Activated CD8-positive, alpha-beta memory T cell treated with anti-CD3 and anti-CD28 coated beads for 48 hours (primary cell): ENCODE measurements at places on chromosomes 5 and 9.

- DNase-seq, result no peak
These were observed 49.7 kb upstream of the FNIP1 start for GRCh38 chr5:131846536-131846935.

DNA sequence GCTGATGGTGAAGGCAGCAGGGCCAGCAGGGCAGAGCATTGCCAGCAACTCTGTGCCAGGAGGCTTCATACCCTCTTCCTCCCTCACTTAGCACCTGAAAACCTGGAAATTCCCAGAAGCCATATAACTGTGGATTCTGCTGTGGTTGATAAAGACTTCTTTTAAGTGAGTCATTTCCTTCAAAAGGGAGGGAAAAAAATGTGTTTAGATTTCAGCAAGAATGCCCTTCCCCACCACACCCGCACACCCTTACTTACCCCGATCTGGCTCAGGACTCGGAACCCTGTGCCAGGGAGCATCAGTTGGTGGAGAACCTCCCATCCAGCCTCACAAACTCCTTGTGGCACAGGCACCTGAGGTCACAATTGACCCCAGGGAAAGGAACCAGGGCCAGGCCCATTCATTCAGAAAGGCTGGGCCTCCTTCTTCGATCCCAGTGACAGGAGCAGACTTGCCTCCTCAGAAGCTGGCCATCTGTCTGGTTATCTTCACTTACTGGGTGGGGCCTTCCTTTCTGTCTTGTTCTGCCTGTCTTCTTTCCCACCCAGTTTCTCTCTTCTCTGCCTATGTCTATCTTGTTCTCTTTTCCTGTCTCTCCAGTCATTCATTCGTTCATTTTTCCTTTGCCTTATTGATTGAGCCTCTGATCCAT, 62.6 kb downstream of the PLAC8L1 start:
- DNase-seq, result no peak

- no peak for DNase-seq
These were observed 20.8 kb downstream of the DCANP1 start for GRCh38 chr5:135426102-135427082.

DNA sequence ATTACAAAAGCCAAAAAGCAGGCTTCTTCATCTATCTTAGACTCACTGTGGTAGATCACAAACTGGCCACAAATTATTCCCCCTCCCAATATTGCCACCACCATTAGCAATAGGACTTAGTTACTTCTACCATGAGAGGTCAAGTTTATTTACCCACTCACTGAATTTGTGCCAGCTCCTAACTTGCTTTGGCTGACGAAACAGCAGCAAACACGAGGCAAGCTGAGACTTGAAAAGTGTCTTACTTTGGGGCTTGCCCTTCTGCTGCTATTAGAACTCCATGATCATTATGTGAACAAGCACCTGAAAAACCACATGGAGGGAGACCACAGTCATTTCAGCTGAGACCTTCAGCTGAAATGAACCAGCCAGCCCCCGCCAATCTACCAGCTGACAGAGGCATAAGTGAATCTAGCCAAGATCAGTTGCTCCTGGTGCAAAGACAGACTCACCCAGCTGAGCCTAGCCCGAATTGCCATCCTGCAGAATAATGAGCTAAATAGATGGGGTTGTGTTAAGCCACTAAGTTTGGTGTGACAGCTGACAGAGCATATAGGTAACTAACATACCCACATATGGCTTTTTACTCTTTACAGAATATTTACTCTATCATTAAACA, 5.7 kb downstream of the WDR41 start:
- DNase-seq, result no peak

- no peak for DNase-seq
These were observed 8.5 kb upstream of the NEURL1B start for GRCh38 chr5:172632346-172633092.

DNA sequence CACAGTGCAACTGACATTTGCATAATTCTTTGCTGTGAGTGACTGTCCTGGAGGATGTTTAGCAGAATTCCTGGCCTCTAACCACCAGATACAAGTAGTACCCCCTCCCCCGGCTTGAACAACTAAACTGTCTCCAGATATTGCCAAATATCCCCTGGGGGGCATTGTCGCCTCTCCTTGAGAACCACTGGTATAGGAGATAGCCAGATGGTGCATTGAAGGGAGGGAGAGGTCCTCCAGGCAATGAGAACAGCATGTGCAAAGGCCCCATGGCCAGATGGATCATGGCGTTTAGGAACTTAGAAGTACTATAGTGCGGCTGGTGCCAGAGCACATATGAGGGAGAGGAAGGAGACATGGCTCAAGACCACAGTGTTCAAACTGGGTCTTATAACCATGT, 18.9 kb upstream of the ORM1 start:
- no peak for DNase-seq

GRCh38 chr5:172943906-172944305, 15.3 kb upstream of the RPL26L1 start:
- no peak for DNase-seq
